NCI-H524 treated with DMSO at 0.1 percent for 48 hours (cell line): ENCODE measurements at places on chromosomes 5 and 9.

DNA sequence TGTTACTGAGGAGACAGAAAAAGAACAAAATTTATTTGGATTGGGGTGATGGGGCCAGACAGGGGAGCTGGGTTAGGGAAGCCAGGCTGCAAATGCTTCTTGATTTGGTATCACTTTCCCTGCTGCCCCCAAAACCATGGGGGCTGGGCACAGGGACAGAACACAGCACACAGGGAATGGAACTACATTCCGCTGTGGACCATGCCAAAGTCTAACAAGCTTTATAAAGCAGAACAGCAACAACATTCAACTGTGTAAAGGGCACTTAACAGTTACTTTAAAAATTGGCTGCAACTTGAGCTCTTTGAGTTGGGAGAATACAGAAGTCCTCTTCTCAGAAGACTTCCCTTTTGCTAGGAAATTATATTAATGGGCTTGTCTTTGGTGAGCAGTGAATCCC, 23.8 kb downstream of the C5orf58 start:
- DNase-seq: no peak

GRCh38 chr9:125679597-125680189, 27.3 kb downstream of the MAPKAP1 start:
- no peak for DNase-seq

DNA sequence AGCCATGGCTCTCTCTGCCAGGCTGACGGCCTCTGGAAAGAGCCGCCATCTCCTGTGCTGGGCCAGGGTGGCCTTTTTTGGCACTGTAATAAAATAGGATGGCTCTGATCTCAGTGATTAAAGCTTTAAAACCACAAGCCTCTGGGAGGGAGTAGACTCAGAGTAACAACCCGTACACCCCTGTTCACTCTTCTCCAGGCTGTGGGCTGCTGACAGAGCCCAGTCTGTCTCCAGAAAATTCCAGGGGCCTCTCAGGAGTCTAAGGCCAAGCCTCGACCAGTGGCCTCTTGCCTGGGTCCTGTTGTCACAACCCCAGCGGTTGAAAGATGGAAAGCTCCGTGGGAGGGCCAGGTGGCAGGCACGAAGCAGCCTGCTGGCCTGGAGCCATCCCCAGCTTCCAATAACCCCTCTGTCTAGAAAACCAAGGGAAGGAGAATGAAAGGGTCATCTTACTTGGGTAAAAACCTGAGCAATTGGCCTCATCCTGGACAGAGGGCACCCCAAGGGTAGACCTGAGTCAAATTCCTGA, 286.7 kb upstream of the ZNF462 start:
- DNase-seq: no peak

- no peak for DNase-seq
Measured at GRCh38 chr9:87716141-87716540, 9.8 kb upstream of the CTSL start.

DNA sequence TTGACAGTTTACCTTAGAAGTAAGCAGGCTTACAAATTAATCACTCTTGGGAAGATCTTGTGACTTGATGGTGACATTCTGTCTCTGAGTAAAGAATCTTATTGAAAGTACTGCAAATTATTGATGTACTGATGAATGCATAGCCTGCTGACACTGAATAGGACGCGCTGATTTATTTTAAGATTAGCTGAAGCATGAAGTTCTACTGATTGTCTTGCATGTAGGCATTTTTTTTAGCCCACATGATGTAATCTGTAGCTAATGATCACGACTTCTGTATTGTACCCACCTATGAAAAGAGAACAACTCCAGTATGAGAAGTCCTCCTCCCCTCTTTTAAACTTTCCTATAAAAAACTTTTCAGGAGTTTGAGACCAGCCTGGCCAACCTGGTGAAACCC, 28.3 kb upstream of the SPIN1 start:
- no peak for DNase-seq

GRCh38 chr9:99026956-99027298, 78.0 kb upstream of the TGFBR1 start:
- no peak for DNase-seq

DNA sequence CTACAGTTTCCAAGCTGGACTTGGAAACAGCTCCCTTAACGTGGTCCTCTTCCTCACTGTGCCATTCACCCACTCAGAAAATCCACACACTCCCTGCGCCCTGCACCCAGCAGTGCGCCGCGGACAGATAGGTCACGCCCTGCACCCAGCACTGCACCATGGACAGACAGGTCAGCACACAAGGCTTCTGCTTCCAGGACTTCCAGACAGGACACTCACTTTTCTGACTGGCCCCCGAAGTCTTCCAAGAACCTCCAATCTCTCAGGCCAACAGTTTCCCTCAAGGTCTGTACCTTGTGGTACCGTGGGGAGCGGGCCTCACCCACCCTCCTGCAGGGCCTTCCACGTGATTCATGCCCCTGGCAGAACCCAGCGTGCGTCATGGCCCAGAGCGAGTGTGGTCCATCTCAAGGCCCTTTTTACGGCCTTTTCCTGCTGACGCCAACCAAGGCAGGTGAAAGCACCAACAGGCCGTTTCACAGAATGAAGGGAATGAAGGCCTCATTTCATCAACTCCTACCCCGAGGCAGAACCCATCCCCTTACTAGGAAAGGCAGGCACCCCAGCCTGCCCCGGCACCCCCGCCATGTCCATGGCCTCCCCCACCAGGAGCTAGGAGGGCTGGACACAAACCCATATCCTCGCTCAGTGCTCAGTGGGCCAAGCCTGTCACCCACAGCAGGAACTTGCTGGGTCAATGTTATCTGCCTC, 17.3 kb downstream of the VAV2 start:
- no peak for DNase-seq

- peak; percentile 37 for DNase-seq
Measured at GRCh38 chr9:89878687-89879086, 273.9 kb downstream of the GADD45G start.

DNA sequence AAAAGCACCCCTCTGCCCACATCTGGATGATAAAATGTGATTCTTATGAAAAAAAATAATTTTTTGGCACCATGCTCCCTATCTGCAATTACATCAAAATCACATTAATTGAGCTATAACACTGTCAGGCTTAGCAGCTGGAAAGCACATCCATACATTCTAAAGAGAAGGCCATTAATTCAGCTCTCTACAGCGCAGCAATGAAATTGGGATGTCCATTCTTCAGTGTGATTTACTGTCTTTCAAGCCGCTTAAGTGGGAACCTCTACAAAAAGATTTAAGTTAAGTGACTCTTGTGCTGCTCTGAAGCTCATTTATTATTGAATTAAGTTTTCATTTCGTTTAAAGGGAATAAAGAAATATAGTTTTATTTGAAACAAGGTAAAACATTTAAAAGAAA, 171.3 kb downstream of the EBF1 start:
- DNase-seq: peak; percentile 50

DNA sequence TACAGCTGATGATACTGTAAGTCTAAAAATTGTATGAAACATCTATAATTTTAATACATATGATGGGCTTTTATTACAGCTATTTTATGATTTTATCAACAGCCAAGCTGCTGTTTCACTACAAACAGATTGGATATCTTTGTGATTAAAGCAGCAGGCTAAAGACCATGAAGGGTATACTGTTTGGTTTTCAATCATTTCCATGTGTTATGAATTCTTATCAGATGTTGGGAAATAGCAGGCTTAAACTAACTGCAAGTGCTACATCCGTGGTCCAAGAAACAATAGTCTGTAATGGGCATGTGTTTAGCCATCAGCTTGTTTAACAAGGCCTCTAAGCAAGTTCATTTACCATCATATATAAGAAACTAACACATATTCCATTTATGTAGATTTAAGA, 107.5 kb downstream of the CWC27 start:
- DNase-seq: no peak

DNA sequence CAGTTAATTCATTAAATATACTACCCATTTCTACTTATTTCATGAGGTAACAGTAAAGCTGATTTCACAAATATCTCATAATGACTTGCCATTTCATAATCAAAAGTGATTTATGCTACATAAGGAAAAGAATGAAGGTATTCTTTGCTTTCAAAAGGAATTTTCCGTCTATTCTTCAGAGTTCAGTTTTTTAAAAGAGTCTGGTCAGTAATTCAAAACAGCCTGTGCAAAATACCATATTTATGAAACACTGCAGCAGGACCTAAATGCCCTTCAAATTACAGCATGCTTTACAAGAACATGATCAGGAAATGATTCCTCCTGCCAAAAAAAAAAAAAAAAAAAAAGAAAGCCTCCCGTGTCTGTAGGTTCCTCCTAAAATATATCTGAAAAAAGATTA, 154.7 kb downstream of the KIAA0825 start:
- DNase-seq: no peak

DNA sequence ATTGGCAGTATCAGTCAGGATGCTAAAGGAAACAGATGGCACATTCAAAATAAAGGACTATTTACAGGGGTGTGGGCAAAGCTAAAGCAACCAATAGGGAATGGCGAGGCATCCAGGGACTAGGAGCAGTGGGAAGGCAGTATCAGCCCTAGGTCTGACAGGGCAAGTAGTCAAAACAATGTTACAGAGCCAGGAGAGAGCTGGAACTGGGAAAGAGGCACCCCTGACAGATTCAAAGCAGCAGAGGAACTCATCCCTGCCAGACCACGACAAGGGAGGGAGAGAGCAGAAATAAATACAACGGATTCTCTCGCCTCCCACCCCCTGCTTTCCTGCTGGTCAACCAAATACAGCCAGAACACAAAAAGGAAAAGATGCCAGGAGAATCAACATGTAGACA, 371.5 kb downstream of the NR2F1-AS1 start:
- peak; percentile 32 for DNase-seq

- no peak for DNase-seq
Measured at GRCh38 chr9:113796646-113797426, 79.3 kb upstream of the ZNF618 start.

GRCh38 chr5:62585751-62586150, 7.1 kb downstream of the LRRC70 start:
- no peak for DNase-seq

DNA sequence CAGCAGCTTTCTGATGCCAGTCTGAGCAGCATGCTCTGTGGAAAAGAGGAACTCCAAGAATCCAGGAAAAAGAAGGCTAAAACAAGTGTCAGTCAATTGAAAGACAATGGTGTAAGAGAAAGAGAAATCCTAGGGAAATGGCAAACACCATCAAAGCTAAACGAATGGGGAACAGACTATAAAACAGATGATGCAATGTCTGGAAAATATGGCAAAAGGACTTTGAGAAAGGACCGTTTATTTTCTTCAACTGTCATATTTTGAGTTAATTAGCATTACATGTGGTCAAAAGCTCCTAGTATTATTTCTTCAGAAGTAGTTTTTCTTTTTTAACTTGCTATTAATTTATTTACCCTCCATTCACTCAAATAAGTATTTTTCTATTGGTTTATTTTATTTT, 465.2 kb downstream of the LRRC70 start:
- no peak for DNase-seq

GRCh38 chr9:87765521-87765920, 39.6 kb downstream of the CTSL start:
- DNase-seq: no peak

DNA sequence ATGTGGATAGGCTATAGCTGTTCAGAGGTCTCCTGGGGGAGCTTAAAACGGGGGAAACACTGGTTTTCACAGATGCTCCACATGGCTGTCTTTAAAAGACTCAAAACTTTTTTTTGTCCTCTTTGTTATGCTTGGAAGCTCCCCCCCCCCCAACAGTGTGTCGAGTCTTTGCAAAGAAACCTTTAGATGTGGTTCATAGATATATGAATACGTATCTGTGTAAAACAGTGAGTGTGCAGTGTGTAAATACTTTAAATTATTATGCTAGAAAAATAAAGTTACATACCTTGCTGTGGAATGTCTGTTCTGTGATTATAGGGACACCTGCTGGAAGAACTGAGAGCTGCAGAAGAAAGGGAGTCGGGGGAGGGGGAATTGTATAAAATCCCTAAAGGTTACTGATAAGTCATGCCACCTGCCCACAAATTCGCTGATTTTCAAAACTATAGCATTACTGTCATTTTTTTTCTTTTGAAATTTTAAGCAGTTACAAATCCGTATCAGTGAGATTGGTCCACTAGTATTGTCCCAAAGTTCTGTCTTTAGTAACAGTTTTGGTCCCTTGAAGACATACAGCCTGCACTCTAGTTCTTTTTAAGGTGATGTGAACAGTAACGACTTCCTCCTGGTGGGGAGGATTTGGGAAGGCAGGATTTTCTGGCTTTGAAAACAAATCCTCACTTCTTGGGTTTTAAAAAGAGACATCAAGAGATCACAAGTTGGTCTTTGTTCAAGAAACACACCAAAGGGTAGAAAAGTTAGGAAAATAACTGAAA, 22.9 kb downstream of the RGMB start:
- no peak for DNase-seq

DNA sequence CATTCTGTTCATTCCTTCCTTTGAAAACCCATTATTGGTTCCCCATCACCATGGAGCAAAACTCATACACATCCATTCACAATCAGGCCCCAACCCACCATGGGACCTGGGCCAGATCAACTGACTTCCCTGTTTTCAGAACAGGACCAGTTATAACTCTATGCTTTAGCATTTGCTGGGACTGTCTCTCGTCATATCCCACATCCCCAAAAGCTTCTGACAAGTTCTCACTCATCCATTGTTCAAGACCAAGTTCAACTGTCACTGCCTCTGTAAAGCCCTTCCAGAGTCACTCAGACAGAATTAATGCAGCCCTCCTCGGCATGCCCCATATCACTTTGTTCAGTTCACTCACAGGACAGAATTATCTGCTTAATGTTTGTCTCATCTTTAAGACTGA, 4.0 kb downstream of the FAM169A start:
- no peak for DNase-seq

DNA sequence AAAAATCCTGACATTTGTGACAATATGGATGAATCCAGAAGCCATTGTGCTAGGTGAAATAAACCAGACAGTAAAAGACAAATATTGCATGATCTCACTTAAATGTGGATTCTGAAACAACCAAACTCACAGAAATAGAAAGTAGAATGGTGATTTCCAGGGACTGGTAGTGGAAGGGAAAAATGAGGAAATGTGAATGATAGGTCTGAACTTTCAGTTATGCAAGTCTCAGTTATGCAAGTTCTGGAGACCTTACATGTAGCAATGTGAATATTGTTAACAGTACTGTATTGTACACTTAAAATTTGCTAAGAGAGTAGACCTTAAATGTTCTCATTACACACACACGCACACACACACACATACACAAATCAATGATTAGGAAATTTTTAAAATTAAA, 84.9 kb downstream of the SLCO4C1 start:
- no peak for DNase-seq

GRCh38 chr9:35653611-35654010, 2.9 kb upstream of the SIT1 start:
- no peak for DNase-seq

GRCh38 chr9:93510041-93510440, 56.7 kb upstream of the FAM120AOS start:
- no peak for DNase-seq

GRCh38 chr5:130720355-130720754, 444.7 kb downstream of the HINT1 start:
- DNase-seq: no peak

GRCh38 chr5:139272471-139273321, 20.8 kb upstream of the MATR3 start:
- no peak for DNase-seq

GRCh38 chr5:139955053-139955605, 88.0 kb downstream of the NRG2 start:
- no peak for DNase-seq

- DNase-seq: no peak
Measured at GRCh38 chr5:31270396-31270795, 76.9 kb downstream of the CDH6 start.
